ENCODE measurements at places on chromosomes 1 and 21. TPM values are rescaled to one million over a fixed set of nuclear protein-coding genes. Genes with fewer than 3 reads are reported as not detected.

The PRELP gene
- not detected for total RNA-seq

The SPOCD1 gene
- total RNA-seq = 0.21 TPM

The RNF115 gene
- total RNA-seq = 17.3 TPM

DNA sequence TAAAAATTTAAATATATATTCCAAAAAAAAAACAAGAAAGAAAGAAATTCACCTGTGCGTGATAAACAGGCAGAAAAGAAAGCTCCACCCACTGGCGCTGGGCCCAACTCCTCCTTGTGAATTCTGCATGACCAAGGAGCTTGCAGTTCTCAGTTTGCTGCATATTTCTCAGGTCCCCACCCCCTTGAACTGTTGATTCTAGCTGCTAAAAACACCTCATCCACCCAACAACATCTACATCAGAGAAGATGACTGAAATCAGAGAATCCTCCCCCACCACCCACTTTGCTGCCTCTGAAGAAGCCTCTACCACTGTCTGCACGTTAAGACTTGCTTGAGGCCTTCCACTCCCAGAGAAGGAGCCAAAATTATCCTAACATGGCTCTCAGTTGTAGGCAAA lies 104.8 kb downstream of the RGS2 start:
- no peak for DNase-seq
- no peak overlapping the region for H3K4me3 ChIP-seq
- no peaks in the 10 kb centered on the region for H3K27me3 ChIP-seq
- no peaks in the 10 kb centered on the region for H3K36me3 ChIP-seq
- no peaks in the 10 kb centered on the region for H3K4me1 ChIP-seq
- no peak overlapping the region for H3K27ac ChIP-seq

DNA sequence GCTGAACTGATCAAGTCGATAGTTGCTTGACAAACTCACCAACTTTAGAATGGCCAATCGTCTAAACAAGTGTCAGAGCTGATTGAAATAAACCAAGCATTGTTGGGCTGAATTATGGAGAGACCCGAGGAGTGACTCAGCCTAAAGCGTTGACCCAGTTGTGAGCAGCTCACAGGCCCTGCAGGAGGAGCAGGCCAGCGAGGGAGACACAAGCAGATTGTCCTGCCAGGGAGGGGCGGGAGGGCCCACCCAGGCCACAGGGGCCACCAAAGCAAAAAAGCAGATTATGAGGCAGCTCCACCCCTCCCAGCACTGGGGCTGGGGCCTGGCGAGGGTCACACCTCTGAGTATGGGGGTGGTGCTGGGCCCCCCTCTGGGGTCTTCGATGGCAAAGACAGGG lies 10.1 kb upstream of the MATN1 start:
- H3K4me3 ChIP-seq = no peak overlapping the region
- H3K27me3 ChIP-seq = no peaks in the 10 kb centered on the region
- H3K36me3 ChIP-seq = peaks cover 43% of the 10 kb centered on the region
- DNase-seq = no peak

DNA sequence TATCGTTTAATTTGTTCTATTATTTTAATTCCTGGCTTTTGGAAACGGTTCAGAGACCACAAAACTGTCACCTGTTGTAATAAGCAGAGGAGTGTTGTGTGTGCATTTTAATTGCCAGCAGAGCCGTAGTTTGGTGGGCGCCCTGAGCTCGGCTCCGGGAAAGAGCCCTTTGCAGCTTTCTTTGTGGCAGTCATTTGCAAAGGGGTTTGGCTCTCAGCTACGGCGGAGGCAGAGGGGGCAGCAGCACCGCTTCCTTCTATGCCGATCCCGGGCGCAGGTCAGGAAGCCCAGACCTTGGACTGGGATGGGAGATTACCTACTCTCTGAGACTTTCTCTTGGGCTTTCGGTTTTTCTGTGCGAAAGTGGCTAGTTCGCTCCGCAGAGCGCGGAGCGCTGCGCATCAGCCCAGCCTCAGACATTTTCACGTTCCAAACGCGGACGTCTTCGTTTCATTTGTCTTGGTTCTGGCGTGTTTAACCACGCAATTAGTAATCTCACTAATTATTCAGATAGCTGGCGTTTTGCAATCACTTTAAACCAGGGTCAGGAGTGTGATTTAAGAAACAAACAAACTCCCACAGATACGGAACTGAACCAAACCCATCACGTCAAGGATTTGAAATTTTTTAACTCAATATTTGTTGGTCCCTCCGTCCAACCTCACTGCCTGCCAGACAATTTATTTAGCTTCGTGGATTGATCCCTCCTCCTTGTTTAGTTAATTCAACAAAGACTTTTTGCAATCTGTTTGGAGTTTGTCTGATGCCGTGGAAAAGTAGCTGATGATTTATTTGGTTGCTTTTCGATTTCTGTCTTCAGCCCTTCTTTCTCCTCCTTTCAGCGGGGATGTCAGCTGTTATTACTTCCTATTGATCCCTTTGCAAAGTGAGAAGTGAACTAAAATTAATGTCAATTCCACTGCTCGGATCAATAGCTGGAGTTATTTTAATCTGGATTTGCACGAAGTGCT lies 3.9 kb downstream of the RNF220 start:
- DNase-seq = no peak
- H3K27me3 ChIP-seq = peaks cover 29% of the 10 kb centered on the region
- H3K4me3 ChIP-seq = no peak overlapping the region
- peaks cover 33% of the 10 kb centered on the region for H3K4me1 ChIP-seq
- H3K27ac ChIP-seq = no peak overlapping the region
- H3K36me3 ChIP-seq = no peaks in the 10 kb centered on the region

GRCh38 chr1:21620011-21620410 lies 49.1 kb downstream of the RAP1GAP start:
- no peaks in the 10 kb centered on the region for H3K4me1 ChIP-seq
- H3K27ac ChIP-seq = no peak overlapping the region
- no peaks in the 10 kb centered on the region for H3K27me3 ChIP-seq
- no peaks in the 10 kb centered on the region for H3K36me3 ChIP-seq

DNA sequence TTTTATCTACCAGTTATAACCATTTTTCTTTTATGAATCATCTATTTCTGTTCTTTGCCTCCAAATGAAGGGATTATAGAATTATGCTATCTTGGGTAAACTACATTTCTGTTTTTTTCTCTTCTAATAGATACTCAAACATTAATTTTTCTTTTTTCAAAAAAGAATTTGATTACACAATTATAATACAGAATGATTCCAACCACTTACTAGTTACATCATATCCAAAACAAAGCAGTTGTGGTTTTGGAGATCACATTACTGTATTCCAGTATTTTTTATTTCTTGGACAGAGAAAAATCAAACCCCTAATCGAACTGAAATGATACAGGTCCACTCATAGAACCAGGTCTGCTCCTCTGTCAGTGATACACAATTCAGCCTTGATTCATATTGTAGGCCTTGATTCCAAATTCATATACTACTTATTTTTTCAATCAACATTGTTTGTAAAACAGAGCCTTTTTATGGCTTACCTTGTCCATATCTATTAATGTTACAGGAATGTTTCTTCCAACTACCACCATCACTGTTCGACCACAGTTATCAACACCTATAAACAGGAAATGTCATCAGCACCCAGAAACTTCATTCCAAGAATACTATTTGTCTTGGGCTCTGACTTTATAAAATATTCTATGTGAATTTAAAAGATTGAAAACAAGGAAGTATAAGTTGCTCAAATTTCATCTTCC lies 43.2 kb downstream of the GDAP2 start:
- H3K27ac ChIP-seq = no peak overlapping the region
- no peaks in the 10 kb centered on the region for H3K27me3 ChIP-seq
- DNase-seq = no peak
- H3K4me3 ChIP-seq = no peak overlapping the region

GRCh38 chr1:177130451-177130945 lies 34.0 kb downstream of the ASTN1 start:
- no peak overlapping the region for H3K27ac ChIP-seq
- H3K4me1 ChIP-seq = no peaks in the 10 kb centered on the region
- no peak overlapping the region for H3K4me3 ChIP-seq
- H3K27me3 ChIP-seq = no peaks in the 10 kb centered on the region
- H3K36me3 ChIP-seq = no peaks in the 10 kb centered on the region

DNA sequence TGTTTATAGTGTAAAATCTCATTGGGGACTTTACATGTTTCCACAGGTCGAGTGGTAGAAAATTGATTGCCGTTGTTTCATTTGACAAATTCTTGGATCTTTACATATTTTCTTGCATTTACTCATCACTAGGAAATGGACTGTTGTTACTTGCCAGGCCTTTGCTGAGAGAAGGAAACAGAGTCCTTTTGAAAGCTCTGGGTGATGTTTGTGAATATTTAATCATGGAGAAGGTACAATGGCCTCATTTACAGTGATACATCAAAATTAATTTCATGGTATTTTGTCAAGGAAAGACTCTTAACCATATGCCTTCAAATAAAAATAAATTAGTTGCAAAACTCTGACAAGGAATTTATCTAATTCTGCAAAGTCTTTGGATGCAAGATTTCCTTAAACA lies 198.0 kb downstream of the GRIK1 start:
- no peak overlapping the region for H3K27ac ChIP-seq
- H3K27me3 ChIP-seq = no peaks in the 10 kb centered on the region
- no peaks in the 10 kb centered on the region for H3K36me3 ChIP-seq
- H3K4me1 ChIP-seq = no peaks in the 10 kb centered on the region
- no peak overlapping the region for H3K4me3 ChIP-seq
- no peak for DNase-seq

DNA sequence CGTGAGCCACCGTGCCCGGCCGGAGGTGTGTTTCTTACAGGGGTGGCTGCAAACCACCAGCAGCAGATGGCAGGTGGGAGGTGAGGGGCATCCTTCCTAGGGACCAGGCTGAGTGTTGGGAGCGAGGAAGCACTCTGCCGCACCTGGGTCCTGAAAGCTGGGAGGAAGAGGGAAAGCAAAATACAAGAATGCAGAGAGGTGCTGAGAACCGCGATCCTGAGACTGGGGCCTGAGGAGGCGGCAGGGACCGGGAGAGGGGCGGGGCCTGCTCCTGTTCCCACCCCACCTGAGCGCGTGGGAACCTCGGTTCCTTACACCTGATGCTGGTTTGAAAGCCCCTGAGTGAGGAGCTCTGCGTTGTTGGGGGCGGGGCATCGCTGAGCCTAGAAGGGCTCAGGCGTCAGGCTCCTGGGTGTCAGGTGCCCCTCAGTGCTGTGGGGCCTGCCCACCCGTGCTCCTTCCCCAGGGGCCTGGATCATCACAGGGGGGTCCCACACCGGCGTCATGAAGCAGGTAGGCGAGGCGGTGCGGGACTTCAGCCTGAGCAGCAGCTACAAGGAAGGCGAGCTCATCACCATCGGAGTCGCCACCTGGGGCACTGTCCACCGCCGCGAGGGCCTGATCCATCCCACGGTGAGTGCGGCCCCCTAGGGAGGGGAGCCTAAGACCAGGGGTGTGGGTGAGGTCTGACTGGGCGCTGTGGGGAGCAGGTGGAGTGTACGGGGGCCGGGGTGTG lies 15.5 kb downstream of the TRPM2 start:
- no peaks in the 10 kb centered on the region for H3K4me1 ChIP-seq
- peak; percentile 10 for DNase-seq
- H3K27ac ChIP-seq = no peak overlapping the region

- no peaks in the 10 kb centered on the region for H3K27me3 ChIP-seq
- no peaks in the 10 kb centered on the region for H3K36me3 ChIP-seq
- no peak overlapping the region for H3K27ac ChIP-seq
- H3K4me1 ChIP-seq = no peaks in the 10 kb centered on the region
These were observed 12.7 kb upstream of the PDPN start for GRCh38 chr1:13570924-13571323.

GRCh38 chr1:106889059-106889458 lies 167.4 kb upstream of the PRMT6 start:
- H3K4me1 ChIP-seq = no peaks in the 10 kb centered on the region
- H3K36me3 ChIP-seq = no peaks in the 10 kb centered on the region
- no peak overlapping the region for H3K27ac ChIP-seq
- no peak overlapping the region for H3K4me3 ChIP-seq

GRCh38 chr1:8525558-8526275 lies 207.8 kb downstream of the SLC45A1 start:
- peaks cover 12% of the 10 kb centered on the region for H3K4me1 ChIP-seq
- peak; percentile 88 for DNase-seq
- H3K27me3 ChIP-seq = no peaks in the 10 kb centered on the region
- H3K27ac ChIP-seq = peak overlapping the region; percentile 95

- DNase-seq = no peak
- no peaks in the 10 kb centered on the region for H3K27me3 ChIP-seq
- H3K27ac ChIP-seq = no peak overlapping the region
- peaks cover 8% of the 10 kb centered on the region for H3K4me1 ChIP-seq
- no peaks in the 10 kb centered on the region for H3K36me3 ChIP-seq
These were observed 3.0 kb upstream of the NDUFS5 start for GRCh38 chr1:39023140-39023539.

DNA sequence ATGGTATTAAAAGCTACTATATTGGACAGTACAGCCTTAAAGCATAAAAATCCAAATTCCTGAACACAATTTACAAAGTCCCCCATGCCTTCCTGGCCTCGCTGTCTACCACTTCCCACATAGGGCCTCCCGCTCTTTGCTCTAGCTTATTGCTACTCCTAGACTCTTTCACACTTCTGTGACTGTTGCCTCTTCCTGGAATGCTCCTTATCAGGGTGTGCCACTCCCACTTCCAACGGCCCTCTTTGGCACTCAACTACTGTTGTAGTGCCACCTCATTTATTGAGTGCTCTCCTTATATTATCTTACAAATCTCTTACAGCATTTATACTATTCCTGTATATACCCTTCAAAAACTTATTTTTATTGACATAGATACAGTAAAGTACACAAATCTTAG lies 4.8 kb downstream of the SARS1 start:
- H3K27ac ChIP-seq = no peak overlapping the region
- no peak for DNase-seq
- peaks cover 22% of the 10 kb centered on the region for H3K4me1 ChIP-seq
- peaks cover 17% of the 10 kb centered on the region for H3K36me3 ChIP-seq
- no peaks in the 10 kb centered on the region for H3K27me3 ChIP-seq

GRCh38 chr1:88647249-88647645 lies 36.8 kb upstream of the PKN2 start:
- no peaks in the 10 kb centered on the region for H3K27me3 ChIP-seq
- no peak overlapping the region for H3K27ac ChIP-seq
- H3K4me1 ChIP-seq = no peaks in the 10 kb centered on the region
- H3K4me3 ChIP-seq = no peak overlapping the region
- DNase-seq = no peak

DNA sequence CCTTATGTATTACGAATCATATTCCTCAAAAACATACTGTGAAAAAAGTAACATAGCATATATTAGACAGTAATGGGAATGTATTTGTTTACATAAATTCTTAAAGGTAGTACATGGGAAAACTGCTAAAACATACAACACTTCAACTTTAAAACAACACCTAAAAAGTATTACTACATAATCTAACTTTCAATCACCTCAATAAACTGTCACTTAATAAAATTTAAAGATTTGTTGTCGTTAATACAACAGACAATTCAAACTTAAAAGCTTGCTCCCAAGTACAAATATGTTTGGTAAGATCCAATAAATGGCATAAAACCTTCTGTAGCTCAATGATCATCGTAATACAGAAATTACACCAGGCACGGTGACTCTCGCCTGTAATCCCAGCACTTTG lies 3.7 kb downstream of the ARID4B start:
- no peaks in the 10 kb centered on the region for H3K27me3 ChIP-seq
- H3K36me3 ChIP-seq = peaks cover 22% of the 10 kb centered on the region
- no peak overlapping the region for H3K4me3 ChIP-seq
- DNase-seq = no peak
